Ammon's horn (tissue), 1 donor: ENCODE measurements at places on chromosomes 7 and 10.

- no peak for DNase-seq
Measured at GRCh38 chr10:99285881-99286280, 43.3 kb upstream of the CNNM1 start.

- no peak for DNase-seq
Measured at GRCh38 chr7:28433699-28434219, 21.4 kb downstream of the CREB5 start.

DNA sequence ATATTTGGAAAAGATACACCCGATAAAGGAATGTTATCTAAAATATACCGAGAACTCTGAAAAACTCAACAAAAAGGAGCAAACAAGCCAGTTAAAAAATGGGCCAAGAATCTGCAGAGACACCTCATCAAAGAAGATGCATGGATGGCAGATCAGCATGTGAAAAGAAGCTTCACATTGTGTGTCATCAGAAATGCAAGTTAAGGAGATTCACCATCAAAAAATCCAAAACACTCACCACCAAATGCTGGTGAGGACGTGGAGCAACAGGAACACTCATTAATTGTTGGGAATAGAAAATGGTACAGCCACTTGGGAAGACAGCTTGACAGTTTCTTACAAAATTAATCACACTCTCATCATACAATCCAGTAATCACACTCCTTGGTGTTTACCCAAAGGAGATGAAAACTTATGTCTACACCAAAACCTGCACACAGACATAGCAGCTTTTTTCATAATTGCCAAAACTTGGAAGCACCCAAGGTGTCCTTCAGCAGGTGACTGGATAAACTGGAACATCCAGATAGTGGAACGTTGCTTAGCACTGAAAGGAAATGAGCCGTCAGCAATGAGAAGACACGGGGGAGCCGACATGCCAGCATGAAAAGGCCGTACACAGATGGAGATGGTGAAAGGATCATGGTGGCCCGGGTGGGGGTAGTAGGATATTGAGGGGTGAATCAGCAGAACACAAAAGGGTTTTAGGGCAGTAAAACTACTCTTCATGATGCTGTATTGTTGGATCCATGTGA lies 27.9 kb upstream of the PWWP2B start:
- no peak for DNase-seq

DNA sequence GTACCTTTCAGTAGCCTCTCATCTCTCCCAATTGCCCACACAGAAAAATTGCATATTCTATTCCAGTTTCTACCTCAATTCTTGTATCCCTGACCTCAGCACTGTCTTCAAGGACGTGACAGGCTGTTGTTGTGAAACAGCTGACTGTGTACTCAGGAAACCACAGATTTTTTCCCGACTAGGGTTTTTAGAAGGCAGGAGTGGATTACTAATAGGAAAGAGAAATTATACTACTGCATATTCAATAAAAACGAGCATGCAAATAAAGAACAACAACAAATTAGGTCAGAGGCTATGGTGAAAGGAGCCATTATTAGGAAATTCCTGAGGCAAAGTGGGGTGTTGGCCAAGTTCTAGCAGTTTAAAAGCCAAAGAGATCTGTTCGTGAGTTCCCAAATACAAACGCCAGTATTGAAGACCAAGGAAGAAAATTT lies 93.4 kb downstream of the DOCK4 start:
- DNase-seq = peak; percentile 88

DNA sequence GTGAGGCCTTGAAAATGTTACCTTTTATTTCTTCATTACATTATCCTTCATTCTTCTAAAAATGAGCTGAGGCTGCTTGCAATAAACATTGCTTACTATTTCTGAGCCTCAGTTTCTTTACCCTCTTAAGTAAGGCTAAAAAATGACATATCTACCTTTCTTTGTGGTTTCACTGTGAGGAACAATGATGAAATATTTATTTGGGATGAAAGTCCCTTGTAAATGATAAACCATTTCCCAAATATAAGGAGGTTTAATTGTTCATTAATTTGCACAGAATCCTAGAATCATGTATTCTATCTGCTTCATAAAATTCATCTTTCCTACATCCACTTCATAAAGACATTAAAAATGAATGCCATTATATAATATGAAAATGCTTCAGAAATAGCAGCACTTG lies 27.9 kb downstream of the ZC3HAV1 start:
- no peak for DNase-seq

DNA sequence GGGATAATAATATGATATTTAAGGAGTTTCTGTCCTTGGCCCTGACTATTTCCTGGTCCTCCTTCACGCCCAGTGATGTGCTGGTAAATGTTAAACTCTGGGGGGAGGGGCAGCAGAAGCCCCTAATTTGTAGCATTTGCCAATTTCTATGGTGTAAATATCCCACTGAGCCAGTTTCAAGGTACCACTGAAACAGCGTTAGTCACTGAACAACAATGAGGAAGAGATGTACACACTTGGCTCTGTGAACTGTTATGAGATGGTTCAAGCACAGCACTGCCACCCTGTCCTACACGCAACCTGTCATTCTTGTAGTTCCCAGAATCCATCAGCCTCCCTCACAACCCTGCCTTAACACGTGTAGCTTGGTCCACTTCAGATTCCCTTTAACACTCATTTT lies 39.8 kb downstream of the MET start:
- no peak for DNase-seq

GRCh38 chr7:114766041-114766356 lies 155.9 kb upstream of the MDFIC start:
- DNase-seq = no peak

- DNase-seq = no peak
Measured at GRCh38 chr10:58824396-58824795, 311.7 kb downstream of the BICC1 start.

DNA sequence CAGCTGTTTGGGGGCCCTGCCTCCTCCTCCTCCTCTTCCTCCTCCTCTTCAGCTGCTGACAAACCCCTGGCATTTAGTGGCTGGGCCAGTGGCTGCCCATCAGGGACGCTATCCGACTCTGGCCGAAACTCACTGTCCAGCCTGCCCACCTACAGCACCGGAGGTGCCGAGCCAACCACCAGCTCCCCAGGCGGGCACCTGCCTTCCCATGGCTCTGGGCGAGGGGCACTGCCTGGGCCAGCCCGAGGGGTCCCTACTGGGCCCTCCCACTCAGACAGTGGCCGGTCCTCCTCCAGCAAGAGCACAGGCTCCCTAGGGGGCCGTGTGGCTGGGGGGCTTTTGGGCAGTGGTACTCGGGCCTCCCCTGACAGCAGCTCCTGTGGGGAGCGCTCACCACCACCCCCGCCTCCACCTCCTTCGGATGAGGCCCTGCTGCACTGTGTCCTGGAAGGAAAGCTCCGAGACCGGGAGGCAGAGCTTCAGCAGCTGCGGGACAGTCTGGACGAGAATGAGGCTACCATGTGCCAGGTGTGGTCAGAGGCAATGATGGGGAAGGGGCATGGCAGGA lies 4.1 kb downstream of the LZTS2 start:
- DNase-seq = no peak

- no peak for DNase-seq
Measured at GRCh38 chr10:19764111-19764510, 52.1 kb upstream of the PLXDC2 start.

GRCh38 chr10:3902809-3903410 lies 117.9 kb upstream of the KLF6 start:
- DNase-seq = no peak

GRCh38 chr10:50937230-50937907 lies 51.9 kb upstream of the A1CF start:
- DNase-seq = peak; percentile 24

DNA sequence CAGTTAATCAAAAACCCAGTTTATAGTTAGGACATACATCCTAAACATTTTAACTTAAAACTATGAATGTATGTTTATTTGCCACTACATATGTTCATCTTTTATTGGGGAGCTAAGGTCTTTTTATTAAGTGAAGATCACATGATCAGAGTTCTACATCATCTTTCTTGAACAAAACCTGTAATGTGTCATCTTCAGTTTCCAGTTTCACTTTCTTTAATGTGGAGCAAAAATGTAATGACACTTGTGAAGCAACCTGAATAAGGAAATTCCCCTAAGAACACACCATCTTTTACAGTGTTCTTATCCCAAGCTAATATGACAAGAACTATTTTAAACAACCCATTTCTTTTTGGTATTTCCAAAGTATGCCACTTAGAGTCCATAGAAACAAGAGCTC lies 166.7 kb upstream of the BET1 start:
- DNase-seq = no peak

DNA sequence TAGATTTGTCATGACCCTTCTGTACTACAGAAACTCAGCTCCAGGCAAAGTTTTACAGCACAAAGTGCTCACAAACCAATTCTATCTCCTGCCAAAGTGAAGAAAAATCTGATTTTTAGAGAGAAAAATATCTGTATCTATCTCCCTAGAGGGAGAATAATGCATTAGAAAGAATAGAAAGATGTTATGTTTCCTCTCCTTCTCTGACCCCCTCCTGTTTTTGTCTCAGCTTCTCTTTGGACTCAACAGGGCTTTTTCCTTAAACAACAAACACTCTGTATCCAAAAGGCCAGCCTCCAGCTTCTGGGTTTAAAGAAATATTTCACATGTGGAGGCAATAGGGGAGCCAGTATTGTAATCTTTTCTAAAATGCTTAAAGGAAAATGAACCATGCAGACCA lies 627.4 kb downstream of the REEP3 start:
- DNase-seq = no peak

GRCh38 chr7:1691096-1691495 lies 21.0 kb downstream of the ELFN1 start:
- no peak for DNase-seq

GRCh38 chr7:103446049-103446520 lies at the start of gene SLC26A5:
Gene SLC26A5, minus strand, starts transcription at chr7:103446207. Its CDS starts 24,693 bp downstream, at chr7:103421514.
- DNase-seq = no peak

GRCh38 chr10:60518745-60519144 lies 129.1 kb upstream of the ANK3 start:
- DNase-seq = no peak

- no peak for DNase-seq
Measured at GRCh38 chr7:81330108-81330507, 411.3 kb upstream of the SEMA3C start.

DNA sequence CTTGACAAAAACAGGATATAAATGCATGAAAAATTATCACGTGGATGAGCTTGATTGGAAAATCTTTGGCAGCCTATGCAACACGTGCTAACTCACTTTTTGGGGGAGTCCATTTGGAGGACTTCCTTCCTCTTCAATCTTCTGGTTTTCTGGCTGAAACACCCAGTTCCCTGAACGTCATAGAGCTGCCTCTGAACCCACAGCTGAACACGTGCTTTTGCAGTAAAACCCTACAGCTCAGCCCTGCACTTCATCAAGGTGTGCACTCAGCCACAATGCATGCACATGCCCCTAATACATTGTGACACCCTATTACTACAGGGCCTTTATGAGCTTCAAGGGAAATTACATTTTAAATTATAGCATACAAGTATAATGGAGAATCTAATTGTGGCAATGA lies 808.7 kb upstream of the AUTS2 start:
- no peak for DNase-seq

- peak; percentile 75 for DNase-seq
Measured at GRCh38 chr10:84352251-84352842, 24.0 kb downstream of the CCSER2 start.

- peak; percentile 25 for DNase-seq
Measured at GRCh38 chr10:76459016-76459730, 1027.7 kb downstream of the LRMDA start.

- DNase-seq = no peak
Measured at GRCh38 chr10:106317554-106317953, 847.0 kb downstream of the SORCS1 start.

DNA sequence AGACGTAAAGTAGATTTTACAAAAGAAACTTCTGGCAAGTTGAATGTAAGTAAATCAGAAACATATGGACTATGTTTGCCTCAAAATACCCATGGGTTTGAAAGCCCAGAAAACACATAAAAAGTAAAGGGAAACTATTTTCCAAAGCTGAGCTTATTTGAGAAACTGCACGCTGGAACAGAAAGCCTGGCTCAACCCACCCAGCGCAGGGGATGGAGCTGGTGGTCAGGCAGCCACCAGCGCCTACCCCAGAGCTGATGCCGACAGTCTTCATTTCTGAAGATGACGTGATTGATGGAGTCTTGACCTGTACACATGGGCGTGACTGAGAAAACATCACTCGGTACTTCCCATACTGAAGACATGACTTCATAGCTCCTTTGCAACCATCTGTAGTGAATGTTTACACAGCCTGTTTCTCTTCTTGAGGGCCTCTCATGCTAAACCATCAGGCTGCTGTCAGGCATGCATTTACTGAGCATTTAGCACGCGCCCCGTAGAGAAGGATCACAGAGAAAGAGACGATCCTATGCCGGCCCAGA lies 232.6 kb upstream of the AUTS2 start:
- DNase-seq = no peak
